Endothelial cell of umbilical vein (primary cell): ENCODE measurements at places on chromosomes 13 and 19. TPM values are rescaled to one million over a fixed set of nuclear protein-coding genes. Genes with fewer than 3 reads are reported as not detected.

EPS8L1 gene
- 18.1 and 28.9 TPM in 2 replicates for total RNA-seq

HOOK2 gene
- 17.3 and 20.0 TPM in 2 replicates for total RNA-seq

SIGLECL1 gene
- not detected in 2 replicates for total RNA-seq

HS6ST3 gene
- 0.15 and 0.35 TPM in 2 replicates for total RNA-seq

SOX1 gene
- not detected in 2 replicates for total RNA-seq

FARP1 gene
- total RNA-seq, result 73.5 and 77.7 TPM in 2 replicates

ZNF610 gene
- 0.97 and 1.1 TPM in 2 replicates for total RNA-seq

HNRNPL gene
- 427 and 451 TPM in 2 replicates for total RNA-seq

LRRC25 gene
- total RNA-seq, result not detected in 2 replicates

DPF1 gene
- 3.9 and 5.0 TPM in 2 replicates for total RNA-seq

SMIM44 gene
- not detected in 2 replicates for total RNA-seq

ZNF99 gene
- total RNA-seq, result not detected in 2 replicates

PSG1 gene
- total RNA-seq, result not detected in 2 replicates

- no peak overlapping the region for H3K4me3 ChIP-seq
- peaks cover 39% of the 10 kb centered on the region for H3K4me1 ChIP-seq
- no peaks in the 10 kb centered on the region for H3K27me3 ChIP-seq
- DNase-seq, result no peak
Observed at GRCh38 chr19:44647144-44647543, 3.4 kb downstream of the PVR start.

GRCh38 chr19:47749326-47749725, 4.0 kb downstream of the NOP53 start:
- H3K4me3 ChIP-seq, result no peak overlapping the region
- peaks cover 10% of the 10 kb centered on the region for H3K4me1 ChIP-seq
- no peak for DNase-seq
- H3K27ac ChIP-seq, result no peak overlapping the region
- H3K36me3 ChIP-seq, result peaks cover 23% of the 10 kb centered on the region
- no peaks in the 10 kb centered on the region for H3K27me3 ChIP-seq

DNA sequence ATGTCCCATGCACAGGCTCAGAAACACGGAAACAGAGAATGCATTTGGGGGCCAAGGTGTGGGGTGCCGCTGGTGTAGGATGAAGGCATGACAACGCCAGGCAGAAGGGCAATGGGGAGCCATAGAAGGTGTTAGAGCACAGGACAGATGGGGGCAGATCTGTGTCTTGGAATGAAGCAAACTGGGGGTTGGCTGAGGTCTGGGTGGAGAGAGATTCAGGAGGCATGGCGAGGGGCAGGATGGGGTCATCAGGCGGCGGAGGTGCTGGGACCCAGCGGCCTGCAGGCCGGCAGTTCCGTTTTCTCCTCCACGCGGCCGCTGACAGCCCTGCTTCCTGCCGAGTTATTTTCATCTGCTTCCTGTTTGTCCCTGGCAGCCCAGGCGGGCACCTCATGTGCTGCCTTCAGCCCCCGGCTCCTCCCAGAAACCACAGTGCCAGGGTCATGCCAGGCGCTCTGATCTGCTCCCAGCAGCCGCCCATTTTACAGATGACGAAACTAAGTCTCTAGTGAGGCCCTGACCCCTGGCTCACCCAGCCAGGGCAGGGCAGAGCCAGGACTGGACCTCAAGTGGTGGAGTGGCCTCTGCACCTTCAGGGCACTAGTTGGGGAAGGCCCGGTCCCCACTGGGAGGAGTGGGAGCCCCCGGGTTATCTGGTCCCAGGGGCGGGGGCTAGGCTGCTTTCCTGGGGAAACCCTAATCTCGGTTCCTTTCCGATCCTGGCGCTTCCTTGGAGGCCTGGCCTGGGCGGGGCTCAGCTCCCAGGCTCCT, 2.2 kb downstream of the ARHGAP45 start:
- DNase-seq, result peak; percentile 29
- no peak overlapping the region for H3K27ac ChIP-seq
- peaks cover 35% of the 10 kb centered on the region for H3K4me1 ChIP-seq
- no peak overlapping the region for H3K4me3 ChIP-seq
- no peaks in the 10 kb centered on the region for H3K27me3 ChIP-seq

DNA sequence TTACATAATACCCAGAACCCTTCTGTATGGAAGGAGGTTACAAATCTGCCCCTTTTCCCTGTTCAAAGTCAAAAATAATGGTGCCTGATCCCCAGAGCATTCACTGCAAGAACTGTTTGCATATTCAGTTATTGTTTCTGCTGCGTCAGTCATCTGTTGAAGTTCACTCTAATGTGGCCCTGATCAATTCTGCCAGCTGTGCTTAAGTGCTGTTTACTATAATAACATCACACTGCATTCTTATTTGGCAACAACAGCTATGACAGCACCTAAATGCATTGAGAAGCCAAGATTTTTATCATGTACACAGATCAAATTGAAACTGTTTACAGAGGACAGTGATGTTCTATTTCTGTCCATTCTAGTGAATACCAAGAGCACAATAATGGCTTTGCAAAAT, 115.9 kb downstream of the DACH1 start:
- no peak overlapping the region for H3K27ac ChIP-seq
- no peak overlapping the region for H3K4me3 ChIP-seq
- H3K36me3 ChIP-seq, result no peaks in the 10 kb centered on the region
- no peaks in the 10 kb centered on the region for H3K4me1 ChIP-seq
- no peak for DNase-seq

DNA sequence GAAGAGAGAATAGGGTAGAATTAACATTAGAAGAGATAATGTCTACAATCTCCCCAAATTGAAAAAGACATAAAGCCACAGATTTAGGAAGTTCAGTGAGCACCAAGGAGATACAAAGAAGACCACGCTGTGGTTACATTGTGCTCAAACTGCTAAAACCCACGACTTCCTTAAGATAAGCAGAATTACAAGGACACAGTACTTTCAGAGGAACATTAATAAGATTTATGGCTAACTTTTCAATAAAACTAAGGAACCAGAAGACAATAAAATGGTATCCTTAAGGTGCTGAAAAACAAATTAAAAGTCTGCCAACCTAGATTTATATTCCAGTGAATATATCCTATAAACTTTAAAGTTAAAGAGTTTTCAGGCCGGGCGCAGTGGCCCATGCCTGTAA, 7.4 kb upstream of the IL17D start:
- DNase-seq, result no peak
- no peaks in the 10 kb centered on the region for H3K36me3 ChIP-seq
- H3K4me1 ChIP-seq, result no peaks in the 10 kb centered on the region
- no peaks in the 10 kb centered on the region for H3K27me3 ChIP-seq
- no peak overlapping the region for H3K27ac ChIP-seq

- no peaks in the 10 kb centered on the region for H3K27me3 ChIP-seq
- no peak for DNase-seq
- no peaks in the 10 kb centered on the region for H3K4me1 ChIP-seq
- H3K36me3 ChIP-seq, result no peaks in the 10 kb centered on the region
Observed at GRCh38 chr19:43101950-43102349, 19.4 kb upstream of the PSG2 start.

GRCh38 chr19:13031917-13032623, 36.8 kb downstream of the NFIX start:
- no peak overlapping the region for H3K4me3 ChIP-seq
- no peak overlapping the region for H3K27ac ChIP-seq
- DNase-seq, result no peak
- H3K36me3 ChIP-seq, result no peaks in the 10 kb centered on the region
- H3K4me1 ChIP-seq, result peaks cover 13% of the 10 kb centered on the region
- H3K27me3 ChIP-seq, result no peaks in the 10 kb centered on the region

DNA sequence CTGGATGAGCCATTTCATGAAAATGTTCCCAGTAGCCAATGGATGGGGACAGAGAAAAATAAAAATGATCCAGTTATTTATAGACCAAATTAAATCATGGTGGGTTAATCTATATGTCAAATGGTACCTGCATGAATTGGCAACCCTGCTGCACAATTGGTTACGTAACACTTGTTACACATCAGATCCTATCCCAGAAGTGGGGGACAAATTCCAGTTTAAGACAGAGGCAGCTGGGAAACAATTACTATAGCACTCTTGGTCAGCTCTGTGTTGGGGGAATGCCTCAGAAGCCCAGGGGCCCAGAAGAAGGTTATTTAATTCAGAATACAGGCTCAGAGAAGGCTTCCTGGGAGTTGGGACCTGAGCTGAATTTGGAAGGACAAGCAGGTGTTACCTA, 81.1 kb upstream of the FLT1 start:
- H3K36me3 ChIP-seq, result no peaks in the 10 kb centered on the region
- H3K27me3 ChIP-seq, result no peaks in the 10 kb centered on the region
- no peak overlapping the region for H3K27ac ChIP-seq
- H3K4me1 ChIP-seq, result peaks cover 10% of the 10 kb centered on the region
- no peak for DNase-seq
- no peak overlapping the region for H3K4me3 ChIP-seq

GRCh38 chr19:18109341-18109732, 11.8 kb downstream of the MAST3 start:
- H3K4me1 ChIP-seq, result no peaks in the 10 kb centered on the region
- DNase-seq, result no peak
- H3K4me3 ChIP-seq, result peak overlapping the region; percentile 41
- no peak overlapping the region for H3K27ac ChIP-seq
- no peaks in the 10 kb centered on the region for H3K36me3 ChIP-seq
- peaks cover 7% of the 10 kb centered on the region for H3K27me3 ChIP-seq

DNA sequence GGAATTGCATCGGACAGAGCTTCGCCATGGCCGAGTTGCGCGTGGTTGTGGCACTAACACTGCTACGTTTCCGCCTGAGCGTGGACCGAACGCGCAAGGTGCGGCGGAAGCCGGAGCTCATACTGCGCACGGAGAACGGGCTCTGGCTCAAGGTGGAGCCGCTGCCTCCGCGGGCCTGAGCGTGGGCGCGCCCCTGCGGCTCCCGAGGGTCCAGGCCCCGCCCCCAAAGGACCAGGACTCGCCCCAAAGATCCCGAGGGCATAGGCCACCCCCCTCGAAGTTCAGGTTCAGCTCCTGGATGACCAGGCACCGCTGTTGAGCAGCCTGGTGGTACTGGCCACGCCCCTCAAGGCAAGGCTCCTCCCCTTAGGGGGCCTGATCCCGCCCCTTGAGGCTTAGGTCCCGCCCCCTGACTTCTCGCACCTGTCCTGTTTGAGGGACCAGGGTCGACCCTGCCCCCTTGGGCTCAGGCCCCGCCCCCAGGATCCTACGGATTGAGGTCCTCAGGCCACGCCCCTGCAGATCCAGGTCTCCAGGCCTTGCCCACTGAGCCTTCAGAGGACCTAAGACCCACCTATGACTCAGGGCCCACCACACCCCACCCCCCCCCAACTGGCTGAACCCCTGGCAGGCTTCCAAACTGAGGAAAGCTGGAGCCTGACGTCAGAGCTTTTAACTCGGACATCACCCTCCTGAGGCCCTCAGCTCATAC, 43.1 kb downstream of the CYP4F22 start:
- H3K27me3 ChIP-seq, result peaks cover 1% of the 10 kb centered on the region
- peaks cover 10% of the 10 kb centered on the region for H3K4me1 ChIP-seq
- H3K27ac ChIP-seq, result no peak overlapping the region
- H3K4me3 ChIP-seq, result no peak overlapping the region
- H3K36me3 ChIP-seq, result no peaks in the 10 kb centered on the region

DNA sequence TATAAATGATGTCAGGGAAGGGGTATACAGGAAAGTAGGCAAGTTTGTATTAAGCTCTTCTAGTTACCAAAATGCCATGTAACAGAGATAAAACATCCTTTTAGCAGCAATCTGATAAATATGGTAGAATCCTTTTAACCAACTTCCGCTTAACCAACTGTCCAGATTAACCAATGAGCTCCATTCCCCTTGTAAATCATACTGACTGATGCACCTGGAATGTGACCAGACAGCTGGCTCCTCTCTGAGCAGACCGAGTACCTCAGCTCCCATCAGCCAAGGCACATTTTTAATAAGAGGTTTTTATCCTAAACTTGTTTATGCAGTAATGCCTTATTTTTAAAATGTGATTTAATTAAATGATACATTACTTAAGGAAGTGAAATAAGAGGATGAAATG, 66.4 kb downstream of the KLF12 start:
- H3K4me3 ChIP-seq, result no peak overlapping the region
- no peaks in the 10 kb centered on the region for H3K36me3 ChIP-seq
- no peak for DNase-seq
- no peaks in the 10 kb centered on the region for H3K27me3 ChIP-seq
- no peaks in the 10 kb centered on the region for H3K4me1 ChIP-seq

GRCh38 chr13:106182404-106182803, 353.1 kb downstream of the EFNB2 start:
- H3K27ac ChIP-seq, result no peak overlapping the region
- H3K36me3 ChIP-seq, result no peaks in the 10 kb centered on the region
- no peaks in the 10 kb centered on the region for H3K4me1 ChIP-seq
- no peaks in the 10 kb centered on the region for H3K27me3 ChIP-seq

DNA sequence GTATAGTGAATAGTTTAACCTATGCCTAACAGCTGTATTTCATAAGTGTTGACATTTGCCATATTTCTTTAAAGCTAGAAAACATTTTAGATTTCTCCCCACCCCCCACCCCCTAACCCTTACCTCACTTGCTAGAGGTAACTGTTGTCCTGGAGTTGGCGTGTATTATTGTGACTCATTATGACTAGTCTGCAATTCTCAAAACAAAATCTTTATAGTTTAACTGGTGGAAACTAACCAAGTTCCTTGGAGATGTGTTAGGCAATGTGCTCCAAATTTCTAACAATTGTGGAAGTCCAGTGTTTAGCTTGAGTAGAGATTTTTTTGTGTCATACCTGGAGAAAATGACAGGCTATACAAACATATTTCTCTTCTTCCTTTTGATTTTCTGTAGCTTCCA, 38.0 kb downstream of the KCTD4 start:
- H3K4me3 ChIP-seq, result no peak overlapping the region
- no peaks in the 10 kb centered on the region for H3K27me3 ChIP-seq
- H3K36me3 ChIP-seq, result no peaks in the 10 kb centered on the region
- H3K4me1 ChIP-seq, result peaks cover 14% of the 10 kb centered on the region

DNA sequence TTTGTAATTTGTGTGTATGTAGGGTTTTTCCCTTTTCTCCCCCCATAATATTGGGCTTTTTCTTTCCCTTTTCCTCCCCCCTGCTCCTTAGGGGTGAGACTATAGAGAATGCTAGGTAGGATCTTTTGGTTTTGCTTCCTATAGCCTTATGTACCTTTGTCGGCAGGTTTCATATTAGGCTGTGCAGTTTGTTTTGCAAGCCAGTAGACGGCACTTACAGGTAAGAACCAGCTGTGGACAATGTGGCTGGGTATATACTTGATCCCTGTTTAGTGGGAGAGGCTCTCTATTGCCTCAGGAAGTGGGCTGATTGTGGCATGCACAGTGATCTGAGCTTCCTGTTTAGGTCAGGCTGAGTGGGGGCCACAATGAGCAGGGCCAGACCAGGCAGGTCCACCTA, 359.2 kb upstream of the OBI1 start:
- H3K27ac ChIP-seq, result no peak overlapping the region
- DNase-seq, result no peak
- H3K4me1 ChIP-seq, result no peaks in the 10 kb centered on the region
- no peaks in the 10 kb centered on the region for H3K36me3 ChIP-seq
- no peak overlapping the region for H3K4me3 ChIP-seq
- H3K27me3 ChIP-seq, result no peaks in the 10 kb centered on the region

- H3K36me3 ChIP-seq, result no peaks in the 10 kb centered on the region
- no peaks in the 10 kb centered on the region for H3K27me3 ChIP-seq
- DNase-seq, result no peak
- H3K4me1 ChIP-seq, result no peaks in the 10 kb centered on the region
- no peak overlapping the region for H3K27ac ChIP-seq
Observed at GRCh38 chr13:102510072-102510471, 86.7 kb upstream of the TPP2 start.
